Tibial artery (tissue), 4 donors: ENCODE measurements at places on chromosomes 2 and 18.

GRCh38 chr2:66461664-66462500, 27.0 kb downstream of the MEIS1 start:
- no peak for DNase-seq

DNA sequence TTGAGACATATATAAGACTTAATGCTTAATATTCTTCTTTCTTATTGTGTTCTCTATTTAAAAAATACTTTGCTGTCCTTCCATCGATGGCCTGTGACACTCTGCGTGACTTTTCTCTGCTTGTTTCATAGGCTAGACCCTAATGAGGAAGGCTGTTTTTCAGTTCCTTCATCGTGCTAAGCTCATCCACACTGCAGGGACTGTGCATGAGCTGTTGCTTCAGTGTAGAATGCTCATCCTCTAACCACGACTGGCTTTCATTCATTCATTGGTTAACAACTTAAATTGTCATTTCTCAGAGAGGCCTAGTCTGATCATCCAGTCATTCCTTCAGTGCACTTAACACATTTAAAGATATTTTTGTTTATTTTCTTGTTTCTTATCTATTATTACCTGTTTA, 134.4 kb downstream of the CCDC85A start:
- DNase-seq, result no peak

GRCh38 chr18:14924226-14924625, 176.3 kb downstream of the ANKRD30B start:
- DNase-seq, result no peak

- DNase-seq, result no peak
Observed at GRCh38 chr2:186757009-186757408, 63.1 kb downstream of the FAM171B start.

DNA sequence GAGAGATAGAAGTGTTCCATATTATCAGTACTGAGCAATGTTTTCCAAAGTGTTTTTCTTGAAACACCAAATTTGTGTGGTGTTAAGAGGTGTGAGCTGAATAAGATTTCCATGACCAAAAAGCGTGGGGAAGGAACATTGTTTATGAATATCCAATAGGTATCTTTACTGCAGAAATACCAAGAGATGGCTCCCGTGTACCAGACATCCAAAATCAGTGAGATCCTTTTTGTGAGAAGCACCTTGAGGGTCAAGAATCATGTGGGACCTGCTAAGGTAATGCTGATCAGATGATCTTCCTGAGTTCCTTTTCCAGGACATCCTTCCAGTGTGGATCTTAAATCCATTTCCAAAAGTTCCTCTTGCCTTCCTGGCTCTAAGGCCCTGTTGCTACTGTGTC, 246.0 kb downstream of the MYO3B start:
- DNase-seq, result no peak

DNA sequence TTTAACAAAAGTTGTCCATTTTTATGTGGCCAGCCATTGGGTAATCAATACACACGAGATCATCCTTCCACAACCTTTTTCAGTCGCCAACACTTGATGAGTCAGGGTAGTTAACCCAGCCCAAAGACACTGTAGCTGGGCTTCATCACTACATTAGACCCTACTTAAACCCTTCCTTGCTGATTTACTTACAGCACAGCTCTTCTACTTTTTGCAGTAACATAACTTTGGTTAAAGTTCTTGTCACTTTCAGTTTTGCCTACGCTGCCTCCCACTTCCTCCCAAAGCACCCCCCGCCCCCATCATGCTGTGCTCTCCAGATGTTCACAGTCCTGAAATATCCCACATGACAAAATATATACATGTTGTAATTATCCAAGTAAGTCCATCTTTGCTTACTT, 103.6 kb downstream of the CDK15 start:
- DNase-seq, result no peak

DNA sequence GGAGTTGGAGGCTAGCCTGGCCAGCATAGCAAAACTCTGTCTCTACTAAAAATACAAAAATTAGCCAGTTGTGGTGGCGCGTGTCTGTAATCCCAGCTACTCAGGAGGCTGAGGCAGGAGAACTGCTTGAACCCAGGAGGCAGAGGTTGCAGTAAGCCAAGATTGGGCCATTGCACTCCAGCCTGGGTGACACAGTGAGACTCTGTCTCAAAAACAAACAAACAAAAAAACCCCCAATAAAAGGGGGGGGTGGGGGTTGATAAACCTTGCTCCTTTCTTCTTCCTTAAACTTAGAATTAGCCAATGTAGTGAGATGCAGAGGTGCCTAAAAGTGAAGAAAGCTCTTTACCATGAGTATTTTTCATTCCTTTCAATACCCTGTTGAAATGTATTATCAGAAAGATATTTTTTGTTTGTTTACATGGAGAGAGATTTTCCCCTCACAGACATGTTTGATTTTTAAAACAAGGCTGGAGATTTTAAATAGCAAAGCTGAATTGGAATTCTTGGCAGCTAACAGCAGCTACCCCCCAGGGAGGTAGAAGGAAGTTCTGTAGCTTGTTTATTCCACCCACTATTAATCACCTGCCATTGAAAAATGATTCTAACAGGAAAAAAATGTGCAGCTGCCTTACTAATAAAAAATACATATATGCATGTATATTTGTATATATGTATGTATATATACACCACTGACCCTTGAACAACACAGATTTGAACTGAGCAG, 48.6 kb downstream of the GYPC start:
- DNase-seq, result no peak

- DNase-seq, result no peak
Observed at GRCh38 chr2:167489325-167489724, 601.0 kb downstream of the XIRP2 start.

DNA sequence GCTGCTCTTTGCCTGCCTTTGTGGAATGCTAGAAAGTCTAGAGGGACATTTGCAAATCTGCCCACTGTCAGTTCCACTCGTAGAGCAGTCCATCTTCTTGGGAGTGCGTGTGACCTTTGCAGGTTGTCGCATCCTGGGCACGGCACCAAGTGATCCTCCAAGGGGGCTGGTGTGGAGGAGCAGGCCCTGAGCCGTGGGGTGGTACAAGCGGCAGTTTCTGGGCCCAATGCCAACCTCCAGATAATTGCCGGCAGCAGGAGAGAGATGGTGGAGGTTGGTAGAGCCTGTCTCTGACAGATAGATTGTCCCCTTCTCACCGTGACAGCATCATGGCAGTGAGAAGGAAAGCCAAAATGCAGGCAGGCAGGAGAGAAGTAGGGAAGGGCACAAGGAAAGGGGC, 150.7 kb upstream of the SLC14A2 start:
- no peak for DNase-seq

DNA sequence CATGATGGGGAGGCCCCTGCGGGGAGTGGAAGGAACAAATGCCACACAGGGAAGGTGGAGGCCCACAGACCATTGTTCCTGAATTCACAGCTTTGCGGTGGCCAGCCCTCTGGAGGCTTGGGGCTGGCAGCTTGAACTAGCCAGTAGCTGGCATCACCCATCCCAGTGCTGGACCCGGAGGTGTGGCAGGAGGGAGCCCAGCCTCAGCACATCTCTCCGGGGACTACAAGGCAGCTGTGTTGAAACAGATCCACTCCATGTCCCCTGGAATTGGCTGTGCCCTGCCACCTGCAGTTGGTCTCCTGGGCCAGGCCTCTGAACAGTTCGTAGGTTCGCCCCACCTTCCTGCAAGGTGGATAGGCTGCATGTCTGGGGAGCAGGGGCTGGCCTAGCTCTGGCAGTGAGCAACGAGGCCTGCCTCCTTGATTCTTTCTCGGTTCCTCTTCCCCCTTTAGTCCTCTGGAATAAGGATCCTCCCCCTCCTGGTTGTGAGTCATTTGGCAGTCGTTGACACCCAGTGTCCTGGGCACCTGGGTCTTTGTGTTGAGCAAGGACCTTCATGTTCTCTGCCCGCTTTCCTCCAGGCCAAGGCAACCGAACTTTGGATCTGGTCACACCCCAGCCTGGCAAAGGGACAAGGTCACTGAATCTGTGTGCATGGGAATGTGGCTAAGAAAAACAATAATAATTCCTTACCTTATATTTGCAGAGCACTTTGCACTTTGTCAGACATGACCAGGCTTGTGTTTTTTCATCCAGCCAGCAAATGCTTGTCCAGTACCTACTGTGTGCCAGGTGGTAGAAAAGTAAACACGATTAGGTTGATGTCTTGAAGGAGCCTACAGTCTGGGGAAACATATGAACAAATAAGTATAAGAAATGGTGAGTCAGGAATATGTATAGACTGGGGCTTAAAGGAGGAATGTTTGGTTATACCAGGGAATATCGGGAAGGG, 55.0 kb upstream of the MCFD2 start:
- DNase-seq, result peak; percentile 83

GRCh38 chr2:205775097-205775877, 93.0 kb downstream of the NRP2 start:
- DNase-seq, result no peak

- no peak for DNase-seq
Observed at GRCh38 chr2:56224316-56224715, 40.5 kb downstream of the CCDC85A start.

DNA sequence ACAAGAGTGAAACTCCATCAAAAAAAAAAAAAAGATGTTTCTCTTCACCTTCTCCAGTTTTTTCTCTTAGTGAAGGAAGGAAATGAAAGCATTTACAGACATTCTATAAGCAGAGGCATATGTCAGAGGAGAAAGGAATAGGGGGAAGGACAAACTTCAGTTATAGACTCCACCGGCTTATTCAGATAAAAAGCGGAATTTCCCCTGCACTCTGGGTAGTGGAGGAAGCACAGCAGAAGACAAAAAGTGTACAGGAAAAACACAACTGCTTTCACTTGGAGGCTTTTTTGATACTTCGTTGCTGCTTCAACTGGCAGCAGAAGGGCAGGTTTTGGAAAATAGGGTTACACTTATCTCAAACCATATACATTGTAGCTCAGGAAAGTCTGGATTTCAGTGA, 3.2 kb upstream of the MGAT4A start:
- DNase-seq, result no peak

- peak; percentile 76 for DNase-seq
Observed at GRCh38 chr18:62450546-62451410, 72.0 kb upstream of the ZCCHC2 start.

DNA sequence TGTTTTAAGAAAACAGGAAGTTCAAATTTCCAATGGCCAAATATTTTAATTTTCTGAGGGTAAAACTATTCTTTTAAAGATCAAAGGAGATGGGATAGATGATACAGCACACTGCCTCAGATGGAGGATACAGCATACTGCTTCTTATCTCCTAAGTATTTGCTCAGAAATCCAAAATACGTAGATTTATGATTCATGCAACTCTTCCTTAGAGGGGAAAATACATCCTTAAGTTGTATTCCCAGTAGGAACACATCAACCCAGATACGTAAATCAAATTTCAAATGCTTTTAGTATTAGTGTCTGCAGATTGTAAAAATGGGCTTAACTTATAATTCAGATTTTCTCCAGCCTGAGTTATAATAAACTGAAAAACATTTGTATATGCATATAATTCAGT, 235.2 kb downstream of the ZNF385B start:
- DNase-seq, result no peak

- no peak for DNase-seq
Observed at GRCh38 chr2:29655391-29656086, 265.8 kb downstream of the ALK start.

GRCh38 chr2:3736112-3736511, 32.7 kb downstream of the DCDC2C start:
- DNase-seq, result no peak

DNA sequence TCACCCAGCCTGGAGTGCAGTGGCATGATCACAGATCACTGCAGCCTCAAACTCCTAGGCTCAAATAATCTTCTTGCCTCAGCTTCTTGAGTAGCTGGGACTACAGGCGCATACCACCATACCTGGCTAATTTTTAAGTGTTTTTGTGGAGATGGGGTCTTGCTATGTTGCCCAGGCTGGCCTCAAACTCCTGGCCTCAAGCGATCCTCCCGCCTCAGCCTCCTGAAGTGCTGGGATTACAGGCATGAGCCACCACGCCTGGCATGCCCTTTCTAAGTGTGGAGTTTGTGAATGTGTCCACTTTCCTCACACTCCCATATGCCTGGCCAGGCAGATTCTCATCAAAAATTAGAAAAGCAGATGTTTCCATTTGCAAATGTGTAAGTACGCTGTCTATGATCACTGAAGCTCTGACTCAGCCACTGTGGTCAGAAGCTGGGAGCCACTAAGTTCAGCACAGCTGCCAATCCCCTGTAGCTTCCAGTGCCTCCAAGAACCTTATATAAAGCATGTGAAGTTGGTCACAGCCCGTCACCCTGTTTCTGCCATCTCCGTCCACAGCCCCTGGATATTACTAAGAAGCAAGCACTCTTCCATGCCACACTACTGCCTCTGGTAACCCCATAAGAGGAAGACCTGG, 155.4 kb downstream of the FAM210A start:
- peak; percentile 38 for DNase-seq

DNA sequence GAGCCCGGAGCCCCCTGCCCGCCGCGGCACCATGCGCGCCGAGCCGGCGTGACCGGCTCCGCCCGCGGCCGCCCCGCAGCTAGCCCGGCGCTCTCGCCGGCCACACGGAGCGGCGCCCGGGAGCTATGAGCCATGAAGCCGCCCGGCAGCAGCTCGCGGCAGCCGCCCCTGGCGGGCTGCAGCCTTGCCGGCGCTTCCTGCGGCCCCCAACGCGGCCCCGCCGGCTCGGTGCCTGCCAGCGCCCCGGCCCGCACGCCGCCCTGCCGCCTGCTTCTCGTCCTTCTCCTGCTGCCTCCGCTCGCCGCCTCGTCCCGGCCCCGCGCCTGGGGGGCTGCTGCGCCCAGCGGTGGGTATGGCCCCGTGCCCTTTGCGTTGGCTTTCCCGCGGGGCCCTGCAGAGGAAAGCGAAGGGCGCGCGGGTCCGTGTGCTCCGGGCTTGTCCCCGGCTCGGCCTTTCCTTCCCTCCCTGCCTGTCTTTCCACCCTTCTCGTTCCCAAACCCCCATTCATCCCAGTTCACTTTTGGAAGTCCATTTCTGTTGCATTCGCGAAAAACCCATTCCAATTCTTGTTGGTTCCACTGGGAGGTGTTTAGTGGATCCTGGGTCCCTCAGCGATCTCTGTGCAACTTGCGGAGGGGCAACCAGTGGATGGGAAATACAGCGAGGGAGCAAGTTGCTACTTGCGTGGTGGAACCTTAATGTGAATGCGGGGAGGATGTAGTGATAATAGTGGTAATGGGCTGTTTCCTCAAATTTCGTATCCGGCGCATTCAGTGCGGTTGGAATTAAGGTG, 599 bp downstream of the ADAM23 start:
- no peak for DNase-seq

DNA sequence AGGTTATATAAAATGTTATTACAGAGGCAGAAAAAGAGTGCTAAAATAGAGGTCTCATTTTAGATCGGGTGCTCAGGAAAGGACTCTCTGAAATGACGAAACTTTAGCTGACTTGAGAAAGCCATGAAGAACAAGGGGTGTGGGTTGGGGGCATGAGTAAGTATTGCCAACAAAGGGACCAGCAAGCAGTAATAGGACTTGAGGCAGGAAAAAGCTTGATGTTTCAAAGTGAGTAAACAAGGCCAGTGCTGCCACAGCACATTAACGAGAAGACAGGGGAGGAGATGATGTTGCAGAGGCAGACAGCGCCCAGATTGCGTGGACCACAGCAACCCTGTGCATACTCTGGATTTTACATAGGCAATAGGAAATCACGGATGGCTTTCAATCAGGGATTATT, 318.8 kb downstream of the ZEB2 start:
- DNase-seq, result no peak

- DNase-seq, result no peak
Observed at GRCh38 chr2:10410001-10410822, 37.9 kb downstream of the ODC1 start.
